ENCODE measurements at places on chromosomes 16 and 17.

DNA sequence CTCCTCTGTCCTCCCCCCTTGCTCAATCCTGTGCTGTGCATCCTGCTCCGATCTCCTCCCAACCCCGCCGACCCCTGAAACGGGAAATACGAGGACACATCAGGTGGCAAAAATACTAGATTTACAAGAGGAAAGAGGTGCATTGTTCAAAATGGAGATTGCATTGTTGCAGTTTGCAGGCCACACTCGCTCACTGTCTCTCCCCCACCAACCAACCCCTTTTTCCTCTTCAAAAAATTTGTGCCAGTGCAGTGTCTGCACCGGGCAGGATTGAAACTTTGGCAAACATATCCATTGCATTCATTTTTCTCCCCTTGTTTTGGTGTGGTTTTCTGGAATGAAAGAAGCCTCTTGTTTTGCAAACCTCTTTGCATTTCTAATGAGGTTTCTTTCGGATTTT lies 61.0 kb downstream of the RNF135 start:
- DNase-seq = no peak

DNA sequence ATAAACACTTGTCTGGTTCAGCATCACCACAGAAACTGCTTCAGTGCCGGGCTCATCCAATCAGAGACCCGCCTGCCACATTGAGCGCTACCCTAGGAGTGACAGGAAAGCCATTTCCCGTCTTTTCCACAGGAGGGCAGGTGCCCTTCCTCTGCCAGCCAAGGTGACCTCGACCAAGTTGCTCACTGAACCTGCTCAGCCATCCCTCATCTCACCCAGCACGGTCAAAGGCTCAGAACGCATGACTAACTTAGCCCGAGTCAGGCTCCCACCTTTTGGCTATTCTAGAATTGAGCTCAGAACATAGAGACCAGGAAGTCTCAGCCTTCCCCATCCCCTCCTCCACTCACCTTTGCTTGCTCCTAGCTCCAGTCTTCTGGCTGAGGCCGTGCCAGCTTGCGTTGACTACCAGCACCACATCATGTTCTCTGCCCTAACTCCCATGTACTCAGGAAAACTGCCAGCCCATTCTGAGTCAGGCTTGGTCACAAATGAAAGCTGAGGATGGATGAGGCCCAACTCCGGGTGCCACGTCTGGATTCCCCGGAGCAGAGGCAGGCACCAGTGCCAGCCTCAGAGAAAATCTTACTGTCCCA lies 15.6 kb downstream of the MRPS23 start:
- DNase-seq = no peak

GRCh38 chr16:53435066-53435688 lies 906 bp downstream of the RBL2 start:
- DNase-seq = peak; percentile 25

GRCh38 chr17:15944759-15945526 lies at the start of gene ADORA2B:
Gene ADORA2B, plus strand, starts transcription at chr17:15945130. Its CDS starts 119 bp downstream, at chr17:15945249.
- no peak for DNase-seq

DNA sequence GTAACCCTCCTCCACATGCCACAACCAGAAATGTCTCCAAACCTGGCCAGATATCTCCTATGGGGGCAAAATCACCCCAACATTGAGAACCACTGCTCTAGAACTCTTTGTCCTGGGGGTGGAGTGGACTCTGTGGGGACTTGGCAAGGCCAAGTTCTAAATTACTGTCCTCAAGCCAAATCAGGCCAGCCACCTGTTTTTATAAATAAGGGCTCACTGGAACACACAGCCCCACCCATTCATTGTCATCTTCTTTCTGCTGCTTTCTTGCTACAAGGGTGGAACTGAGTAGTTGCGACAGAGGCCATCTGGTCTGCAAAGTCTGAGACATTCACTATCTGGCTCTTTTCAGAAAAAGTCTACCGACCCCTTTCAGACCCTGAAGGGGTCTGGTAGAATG lies 26.8 kb upstream of the TMEM220 start:
- no peak for DNase-seq

DNA sequence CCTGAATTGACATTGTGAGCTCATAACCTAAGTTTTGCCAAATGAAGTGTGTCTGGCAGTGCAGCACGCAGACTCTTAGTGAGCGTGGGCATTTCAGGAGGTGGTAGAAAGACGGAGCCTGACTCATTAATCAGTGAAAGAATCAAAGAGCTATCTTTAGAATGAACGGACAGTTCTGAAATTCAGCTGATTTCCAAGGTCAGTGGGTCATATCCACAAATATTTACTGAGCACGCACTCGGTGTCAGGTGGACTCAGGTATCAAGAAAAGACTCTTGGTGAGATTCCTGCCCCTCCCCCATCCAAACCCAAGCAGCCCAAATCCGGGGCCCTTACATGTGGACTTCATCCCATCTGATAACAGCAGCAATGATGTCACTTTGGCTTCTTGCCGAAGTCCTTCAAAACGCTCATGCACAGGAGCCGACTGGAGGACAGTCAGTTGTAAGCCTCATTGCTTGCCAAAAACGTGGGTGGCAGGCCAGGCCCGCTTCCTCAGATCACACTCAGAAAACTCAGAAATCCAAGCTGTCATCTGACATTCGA lies 185.8 kb downstream of the HS3ST3A1 start:
- no peak for DNase-seq

- no peak for DNase-seq
Measured at GRCh38 chr16:347203-347602, 5.3 kb downstream of the AXIN1 start.

DNA sequence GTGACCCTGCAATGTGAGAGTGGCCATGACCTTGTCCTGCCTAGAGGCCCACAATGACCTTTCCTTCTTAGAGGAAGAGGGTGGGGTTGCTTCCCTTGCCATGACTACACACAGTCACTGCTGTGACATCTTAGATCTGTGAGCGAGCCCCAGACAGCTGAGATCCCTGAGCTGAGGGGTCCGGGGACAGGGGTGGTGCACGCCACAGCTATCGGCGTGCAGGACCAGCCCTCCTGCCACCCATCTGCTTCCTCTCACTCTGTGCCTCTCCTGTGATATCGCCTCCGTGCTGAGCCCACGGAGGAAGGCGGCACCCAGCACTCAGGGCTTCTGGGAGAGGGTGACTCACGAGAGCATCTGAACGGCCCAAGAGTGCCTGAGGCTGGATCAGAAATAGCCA lies 35.2 kb downstream of the KIAA0513 start:
- DNase-seq = no peak

DNA sequence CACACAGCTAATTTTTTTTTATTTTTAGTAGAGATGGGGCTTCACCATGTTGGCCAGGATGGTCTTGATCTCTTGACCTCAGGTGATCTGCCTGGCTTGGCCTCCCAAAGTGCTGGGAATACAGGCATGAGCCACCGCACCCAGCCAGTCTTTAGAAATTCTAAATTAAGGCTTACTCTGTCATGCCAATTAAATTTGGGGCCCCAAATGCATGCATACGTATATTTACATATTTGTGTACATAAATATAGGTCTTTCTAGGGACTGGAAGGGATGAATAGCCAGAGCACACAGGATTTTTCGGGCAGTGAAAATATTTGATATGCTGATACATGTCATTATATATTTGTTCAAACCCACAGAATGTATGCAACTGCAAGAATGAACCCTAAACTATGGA lies 105.1 kb downstream of the BCAS3 start:
- no peak for DNase-seq

DNA sequence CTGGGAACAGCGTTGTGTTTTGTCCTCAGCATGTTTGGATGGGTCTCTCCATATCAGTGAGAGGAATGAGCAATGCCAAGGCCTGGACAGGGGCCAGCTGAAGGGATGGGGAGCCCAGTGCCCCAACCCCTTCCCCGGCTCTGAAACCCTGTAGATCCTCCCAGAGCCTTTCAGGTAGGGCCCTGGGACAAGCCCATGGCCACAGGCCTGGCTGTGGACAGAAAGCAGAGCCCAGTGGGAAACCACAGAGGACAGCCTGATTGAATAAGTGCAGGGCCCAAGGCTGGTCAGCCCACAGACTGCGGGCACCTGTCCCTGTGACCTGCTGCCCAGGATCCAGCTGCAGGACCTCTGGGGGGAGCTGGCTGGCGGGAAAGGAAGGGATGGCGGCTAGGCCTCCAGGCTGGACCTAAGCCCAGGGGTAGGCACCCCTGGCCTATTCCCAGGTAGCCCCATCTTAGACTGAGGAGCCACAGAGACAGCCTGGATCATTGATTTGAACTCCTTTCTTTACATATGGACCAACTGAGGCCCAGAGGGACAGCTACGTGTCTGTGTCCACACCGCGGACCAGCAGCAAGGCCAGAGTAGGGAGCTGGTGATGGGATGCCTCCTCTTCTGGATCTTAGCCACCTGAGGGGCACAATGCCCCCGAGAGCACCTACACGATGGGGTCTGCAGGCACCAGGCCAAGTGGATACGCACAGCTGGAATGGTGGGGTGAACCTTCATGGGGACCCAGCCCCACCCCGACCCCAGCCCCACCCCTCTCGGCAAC lies 1.3 kb downstream of the CCDC102A start:
- no peak for DNase-seq

GRCh38 chr17:43014649-43015542 lies 7.3 kb downstream of the VAT1 start:
- DNase-seq = no peak

DNA sequence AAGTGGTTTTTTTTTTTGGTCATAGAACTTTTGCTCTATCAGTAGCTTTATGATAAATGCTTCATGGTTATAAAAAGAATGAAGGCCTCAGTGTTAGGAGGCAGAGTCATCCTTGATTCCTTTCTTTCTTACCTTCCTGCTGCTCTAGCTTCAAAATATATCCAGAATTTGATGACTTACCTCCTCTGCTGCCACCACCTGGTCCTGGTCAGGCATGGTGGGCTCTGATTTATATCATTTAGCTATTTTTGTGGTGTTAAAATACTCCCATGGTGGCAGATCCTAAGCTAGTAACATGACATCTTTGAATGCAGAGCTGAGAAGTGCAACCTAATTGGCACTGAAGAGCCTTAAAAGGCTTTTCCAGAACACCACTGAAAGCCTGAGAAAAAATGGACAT lies 508.8 kb upstream of the CDH8 start:
- no peak for DNase-seq

DNA sequence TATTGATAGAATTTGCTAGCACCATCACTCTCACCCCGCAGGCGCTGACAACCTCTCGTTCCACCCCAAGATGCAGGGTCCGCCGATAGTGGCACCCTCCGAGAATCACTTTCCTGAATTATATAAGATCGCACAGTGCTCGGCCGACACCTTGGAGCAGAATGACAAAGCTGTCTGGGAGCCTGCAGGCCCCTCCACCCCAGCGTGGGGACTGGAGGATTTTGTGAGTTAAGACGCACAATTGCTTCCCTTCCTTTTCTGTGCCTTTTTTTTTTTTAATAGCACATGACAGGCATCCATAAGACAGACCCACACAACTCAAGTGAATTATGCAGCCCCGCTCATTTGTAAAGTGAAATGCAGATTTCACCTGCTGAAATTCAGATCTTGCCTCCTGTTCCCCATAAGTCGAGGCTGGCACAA lies 155.3 kb downstream of the C16orf78 start:
- no peak for DNase-seq

DNA sequence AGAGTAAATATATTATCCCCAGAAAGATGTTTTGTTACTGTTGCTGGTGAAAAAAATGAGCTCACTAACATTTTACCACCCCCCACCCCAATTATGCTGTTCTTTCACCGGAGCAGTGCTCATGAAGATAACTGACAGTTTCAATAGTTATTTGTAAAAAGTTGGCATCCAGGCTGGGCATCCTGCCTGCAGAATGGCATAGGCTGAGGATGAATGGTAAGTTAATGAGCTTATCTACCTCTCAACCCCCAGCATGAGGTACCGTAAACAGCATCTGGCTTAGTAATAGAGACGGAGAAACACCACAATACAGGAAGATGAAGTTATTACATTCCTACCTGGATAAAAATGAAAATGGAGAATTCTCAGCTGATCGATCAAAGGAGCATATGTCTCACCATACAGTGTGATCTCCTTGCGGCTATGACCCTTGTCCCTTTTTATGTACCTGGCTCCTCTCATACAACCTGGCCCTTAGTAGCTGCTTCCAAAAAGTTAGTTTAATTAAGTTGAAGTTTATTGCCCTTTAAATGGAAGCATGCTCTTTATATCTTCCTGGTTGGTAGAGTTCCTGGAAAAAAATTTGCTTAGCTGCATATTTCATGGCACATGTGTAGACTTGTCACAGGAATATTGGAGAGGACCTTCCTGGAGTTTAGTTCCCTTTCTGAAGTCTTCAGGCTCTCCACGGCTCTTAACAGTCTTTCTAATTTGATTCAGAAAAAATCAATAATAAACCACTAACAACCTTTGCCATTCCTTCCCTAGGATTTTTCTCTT lies 61.2 kb upstream of the MPHOSPH6 start:
- no peak for DNase-seq

- DNase-seq = no peak
Measured at GRCh38 chr17:2146132-2146871, 91.4 kb downstream of the HIC1 start.

- DNase-seq = no peak
Measured at GRCh38 chr16:54110016-54110981, 176.3 kb downstream of the IRX3 start.

DNA sequence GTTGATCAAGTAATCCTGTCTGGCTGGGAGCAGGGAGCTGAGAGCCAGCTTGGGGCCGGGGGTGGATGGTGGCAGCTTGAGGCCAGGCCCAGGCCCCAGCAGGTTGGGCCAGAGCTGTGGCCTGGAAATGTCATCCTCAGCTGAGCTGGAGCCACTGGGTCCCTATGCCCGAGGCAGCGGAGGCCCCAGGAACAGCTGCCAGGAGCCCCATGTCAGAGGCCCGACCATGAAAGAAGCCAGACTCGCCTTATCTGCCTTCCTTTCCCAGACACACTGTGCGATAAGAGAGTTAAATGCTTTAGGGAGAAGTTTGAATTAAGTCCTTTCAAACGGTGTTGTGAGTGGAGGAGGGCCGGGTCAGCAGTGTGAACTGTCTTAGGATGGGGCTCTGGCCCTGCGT lies 3.5 kb downstream of the SMTNL2 start:
- no peak for DNase-seq

GRCh38 chr17:65638221-65638975 lies 77.0 kb upstream of the AXIN2 start:
- DNase-seq = no peak

DNA sequence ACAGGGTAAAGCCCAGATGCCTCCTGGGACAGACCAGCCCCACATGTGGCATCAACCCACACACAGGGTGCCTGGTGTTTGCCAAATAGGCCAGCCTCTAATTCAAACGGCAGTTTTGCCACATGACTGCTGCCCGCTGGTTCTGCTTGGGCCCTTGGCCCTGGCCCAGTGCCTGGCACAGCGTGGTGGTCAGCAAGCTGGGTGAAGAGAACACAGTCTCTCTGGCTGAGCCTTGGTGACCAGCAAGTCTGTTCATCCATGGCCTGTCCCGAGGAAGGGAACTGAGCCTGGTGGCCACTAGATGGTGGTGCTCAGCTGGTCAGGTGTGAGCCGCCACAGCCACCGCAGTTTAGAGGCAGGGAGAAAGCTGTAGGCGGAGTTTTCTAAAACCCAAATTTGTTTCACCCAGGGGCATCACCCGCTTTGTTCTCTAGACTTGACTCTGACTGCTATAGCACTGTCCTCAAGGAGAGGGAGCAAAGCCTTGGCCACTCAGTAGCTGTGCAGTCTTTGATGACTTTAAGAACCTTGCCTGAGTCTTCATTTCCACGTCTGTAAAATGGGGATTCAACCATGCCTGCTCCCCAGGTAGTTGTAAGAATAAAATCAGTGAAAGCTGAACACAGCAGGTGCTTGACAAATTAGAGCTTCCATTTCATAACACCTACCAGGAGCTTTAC lies 4.7 kb upstream of the GFAP start:
- DNase-seq = peak; percentile 30

Measured in NCI-H2081 treated with DMSO at 0.1 percent for 48 hours (cell line).